ENCODE measurements at places on chromosomes 12 and 14.

DNA sequence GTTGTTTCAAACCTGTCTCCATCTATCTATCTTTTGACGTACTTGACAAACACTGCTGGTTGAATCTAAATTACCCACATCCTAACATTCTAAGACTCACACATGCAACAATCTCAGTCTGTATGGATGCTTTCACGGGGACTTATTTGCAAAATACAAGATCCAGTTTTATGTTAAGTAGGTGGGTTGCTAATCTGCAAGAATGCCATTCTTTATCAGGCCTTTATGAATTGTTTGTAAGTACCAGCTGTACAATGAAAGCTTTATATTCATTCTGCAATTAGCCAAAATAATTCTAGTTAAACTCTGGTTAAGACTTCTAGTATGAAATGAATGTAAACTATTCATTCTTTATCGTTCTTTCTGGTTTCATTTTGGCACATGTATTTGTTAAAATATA is 135.1 kb downstream of the NAV3 start:
- no peaks in the 10 kb centered on the region for H3K27me3 ChIP-seq
- H3K27ac ChIP-seq: no peak overlapping the region
- no peak overlapping the region for H3K4me3 ChIP-seq
- no peaks in the 10 kb centered on the region for H3K36me3 ChIP-seq

DNA sequence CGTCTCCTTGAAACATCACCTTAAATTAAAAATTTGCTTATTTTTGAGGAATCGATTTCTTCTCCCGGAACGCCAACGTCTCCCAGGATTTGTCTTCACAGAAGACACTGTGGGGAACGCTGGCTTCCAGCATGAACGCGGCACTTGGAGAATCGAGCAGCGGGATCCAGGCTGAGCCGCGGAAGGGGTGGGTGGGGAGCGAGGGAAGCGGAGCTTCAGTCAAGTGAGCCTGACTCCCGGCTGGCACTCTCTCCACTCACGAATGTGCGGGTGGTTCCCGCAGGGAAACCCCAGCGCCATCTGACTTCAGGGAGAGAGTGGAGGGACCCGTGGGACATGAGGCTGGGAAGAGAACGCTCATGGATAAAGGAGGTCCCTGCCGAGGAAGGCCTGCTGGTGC is 506.0 kb upstream of the TMEM132C start:
- no peaks in the 10 kb centered on the region for H3K4me1 ChIP-seq
- no peak overlapping the region for H3K4me3 ChIP-seq
- H3K27me3 ChIP-seq: no peaks in the 10 kb centered on the region
- no peaks in the 10 kb centered on the region for H3K36me3 ChIP-seq
- H3K27ac ChIP-seq: no peak overlapping the region
- DNase-seq: no peak

GRCh38 chr12:92404921-92405320 is 259.3 kb upstream of the BTG1 start:
- no peak for DNase-seq
- no peak overlapping the region for H3K27ac ChIP-seq
- no peaks in the 10 kb centered on the region for H3K27me3 ChIP-seq
- no peaks in the 10 kb centered on the region for H3K4me1 ChIP-seq

DNA sequence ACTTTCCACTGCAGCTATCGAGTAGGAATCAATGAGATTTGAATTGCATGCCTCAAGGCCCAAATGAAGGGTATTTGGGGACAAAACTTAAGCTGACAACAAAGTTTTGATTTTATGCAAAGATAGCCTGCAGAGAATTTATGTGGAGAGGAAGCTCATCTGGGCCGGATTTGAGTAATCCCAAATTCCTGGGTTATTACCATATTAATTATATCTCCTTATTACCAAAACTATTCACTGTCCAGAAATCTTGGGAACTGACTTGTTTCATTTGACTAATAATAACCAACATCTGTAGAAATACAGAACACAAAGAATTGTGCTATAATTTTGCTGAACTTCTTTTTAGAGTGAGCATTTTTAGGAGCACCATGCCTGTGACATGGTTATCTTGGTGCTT is 70.4 kb downstream of the KITLG start:
- no peak for DNase-seq
- no peak overlapping the region for H3K4me3 ChIP-seq
- no peaks in the 10 kb centered on the region for H3K36me3 ChIP-seq

- H3K27ac ChIP-seq: no peak overlapping the region
- peaks cover 10% of the 10 kb centered on the region for H3K4me1 ChIP-seq
- H3K4me3 ChIP-seq: no peak overlapping the region
- no peaks in the 10 kb centered on the region for H3K27me3 ChIP-seq
- H3K36me3 ChIP-seq: no peaks in the 10 kb centered on the region
Observed at GRCh38 chr14:89425931-89426330, 8.9 kb upstream of the FOXN3 start.

DNA sequence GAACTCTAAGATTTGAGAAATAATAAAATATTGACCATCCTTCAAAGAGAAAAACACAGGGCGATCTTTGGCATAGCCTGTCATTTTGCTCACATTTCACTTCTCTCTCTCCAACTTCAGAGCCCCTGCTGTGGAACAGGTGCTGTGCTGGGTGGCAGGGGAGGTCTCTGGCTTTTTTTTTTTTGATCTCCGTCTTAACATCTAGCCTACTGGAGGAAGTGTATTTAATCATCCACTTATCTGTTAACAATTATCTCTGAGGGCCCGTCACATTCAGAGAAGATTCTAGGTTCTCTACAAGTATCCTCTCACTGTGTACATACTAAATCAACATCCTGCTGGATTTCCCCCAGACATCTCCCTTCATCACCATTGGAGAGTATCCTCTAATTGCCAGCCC is 34.1 kb downstream of the CHST11 start:
- DNase-seq: no peak
- no peaks in the 10 kb centered on the region for H3K4me1 ChIP-seq
- H3K36me3 ChIP-seq: no peaks in the 10 kb centered on the region

GRCh38 chr14:104515059-104515810 is 64.3 kb upstream of the C14orf180 start:
- no peak for DNase-seq
- H3K27me3 ChIP-seq: peaks cover 73% of the 10 kb centered on the region

GRCh38 chr14:58368956-58369355 is 26.8 kb upstream of the TOMM20L start:
- no peaks in the 10 kb centered on the region for H3K27me3 ChIP-seq
- no peak overlapping the region for H3K27ac ChIP-seq
- no peak for DNase-seq

DNA sequence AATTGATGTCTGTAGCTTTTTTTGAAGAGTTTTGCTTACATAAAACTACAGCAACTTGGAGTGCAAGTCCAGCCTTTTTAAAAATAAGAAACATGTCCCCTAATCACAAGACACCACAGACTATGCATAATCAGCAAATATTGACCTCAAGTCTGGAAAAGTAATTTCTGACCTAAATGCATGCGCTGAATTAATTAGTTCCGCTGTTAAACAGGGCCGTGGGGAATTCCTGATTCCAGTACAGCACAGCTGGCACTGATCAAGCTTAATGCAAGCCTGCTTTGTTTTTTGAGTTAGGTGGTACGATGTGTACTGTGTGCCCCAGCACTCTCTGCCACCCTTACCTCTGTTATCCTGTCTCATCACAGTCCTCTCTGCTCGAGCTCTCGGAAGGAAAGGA is 9.2 kb downstream of the MLH3 start:
- no peak overlapping the region for H3K27ac ChIP-seq
- DNase-seq: no peak
- no peak overlapping the region for H3K4me3 ChIP-seq
- H3K4me1 ChIP-seq: no peaks in the 10 kb centered on the region
- no peaks in the 10 kb centered on the region for H3K36me3 ChIP-seq

- H3K27me3 ChIP-seq: no peaks in the 10 kb centered on the region
- no peaks in the 10 kb centered on the region for H3K36me3 ChIP-seq
- no peak for DNase-seq
- peaks cover 13% of the 10 kb centered on the region for H3K4me1 ChIP-seq
- no peak overlapping the region for H3K4me3 ChIP-seq
- no peak overlapping the region for H3K27ac ChIP-seq
Observed at GRCh38 chr14:67967206-67967605, 147.6 kb downstream of the RAD51B start.

GRCh38 chr12:69896653-69897381 is 71.8 kb downstream of the MYRFL start:
- no peaks in the 10 kb centered on the region for H3K4me1 ChIP-seq
- no peak overlapping the region for H3K27ac ChIP-seq
- no peak for DNase-seq
- no peaks in the 10 kb centered on the region for H3K27me3 ChIP-seq
- H3K36me3 ChIP-seq: no peaks in the 10 kb centered on the region
- H3K4me3 ChIP-seq: no peak overlapping the region

DNA sequence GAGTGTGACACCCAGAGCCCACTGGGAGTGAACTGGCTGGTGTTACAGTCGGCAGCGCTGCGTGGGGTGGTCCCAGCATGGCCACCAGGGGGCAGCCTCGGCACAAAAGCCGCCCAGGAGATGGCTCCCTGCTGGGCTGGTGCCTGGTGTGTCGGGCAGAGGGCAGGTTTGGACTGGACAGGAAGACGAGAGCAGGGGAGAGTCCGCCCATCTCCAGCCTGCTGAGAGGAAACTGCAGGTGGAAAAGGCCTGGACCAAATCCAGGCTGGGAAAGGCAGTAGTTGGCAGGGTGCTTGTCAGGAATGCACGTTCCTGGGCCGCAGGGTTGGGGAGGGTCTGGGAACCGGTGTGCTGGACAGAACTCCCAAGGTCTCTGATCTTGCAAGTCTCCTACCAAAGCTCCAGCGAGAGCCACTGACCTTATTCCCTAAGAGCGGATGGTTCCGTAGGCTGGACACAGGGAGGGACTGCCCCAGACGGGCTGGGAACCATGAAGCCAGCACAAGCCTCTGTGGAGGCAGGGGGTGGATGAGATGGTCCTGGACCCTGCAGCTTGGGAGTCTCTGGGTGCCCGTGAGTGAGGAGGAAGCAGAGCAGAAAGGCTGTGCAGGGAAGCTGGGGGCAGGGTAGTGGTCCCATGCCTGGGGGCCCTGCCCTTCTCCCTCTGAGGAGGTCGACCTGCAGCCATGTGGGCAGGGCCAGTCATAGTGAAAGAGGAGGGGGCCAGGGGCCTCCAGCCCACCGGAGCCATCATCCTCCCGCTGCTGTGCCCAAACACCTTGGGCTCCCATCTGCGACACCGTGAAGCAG is 1.8 kb downstream of the AHNAK2 start:
- DNase-seq: peak; percentile 77
- H3K4me1 ChIP-seq: peaks cover 15% of the 10 kb centered on the region
- H3K27me3 ChIP-seq: no peaks in the 10 kb centered on the region

DNA sequence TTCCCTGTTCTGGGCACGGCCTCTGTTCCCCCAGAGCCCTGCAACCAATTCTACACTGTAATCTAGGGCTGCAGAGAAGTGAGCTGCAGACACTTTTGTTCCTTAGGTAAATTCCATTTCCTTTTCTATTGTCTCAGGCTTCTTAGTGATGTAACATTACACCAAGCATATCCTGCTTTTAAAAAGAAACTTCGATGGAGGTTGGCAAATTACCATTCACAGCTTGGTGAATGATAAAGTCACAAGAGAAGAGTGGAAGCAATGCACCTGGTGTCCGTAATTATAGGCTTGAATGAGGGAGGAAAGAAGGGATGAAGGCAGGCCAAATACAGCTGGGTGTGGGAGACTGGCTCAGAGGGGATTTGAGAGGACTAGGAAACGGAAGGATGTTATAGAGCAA is 68.6 kb downstream of the PPM1A start:
- no peak overlapping the region for H3K27ac ChIP-seq
- no peaks in the 10 kb centered on the region for H3K4me1 ChIP-seq
- no peak overlapping the region for H3K4me3 ChIP-seq
- H3K36me3 ChIP-seq: no peaks in the 10 kb centered on the region

Data from breast epithelium (tissue), 4 donors.